ENCODE measurements at places on chromosomes 7 and 10. TPM values are rescaled to one million over a fixed set of nuclear protein-coding genes. Genes with fewer than 3 reads are reported as not detected.

GRCh38 chr10:69747179-69747578, 54.5 kb upstream of the COL13A1 start:
- no peak for DNase-seq

GRCh38 chr10:49834201-49834600, 72.1 kb upstream of the OGDHL start:
- DNase-seq, result no peak

GRCh38 chr7:115102738-115103137, 180.8 kb downstream of the MDFIC start:
- no peak for DNase-seq

- no peak for DNase-seq
These were observed 252.8 kb downstream of the ZMYND11 start for GRCh38 chr10:387909-388660.

DNA sequence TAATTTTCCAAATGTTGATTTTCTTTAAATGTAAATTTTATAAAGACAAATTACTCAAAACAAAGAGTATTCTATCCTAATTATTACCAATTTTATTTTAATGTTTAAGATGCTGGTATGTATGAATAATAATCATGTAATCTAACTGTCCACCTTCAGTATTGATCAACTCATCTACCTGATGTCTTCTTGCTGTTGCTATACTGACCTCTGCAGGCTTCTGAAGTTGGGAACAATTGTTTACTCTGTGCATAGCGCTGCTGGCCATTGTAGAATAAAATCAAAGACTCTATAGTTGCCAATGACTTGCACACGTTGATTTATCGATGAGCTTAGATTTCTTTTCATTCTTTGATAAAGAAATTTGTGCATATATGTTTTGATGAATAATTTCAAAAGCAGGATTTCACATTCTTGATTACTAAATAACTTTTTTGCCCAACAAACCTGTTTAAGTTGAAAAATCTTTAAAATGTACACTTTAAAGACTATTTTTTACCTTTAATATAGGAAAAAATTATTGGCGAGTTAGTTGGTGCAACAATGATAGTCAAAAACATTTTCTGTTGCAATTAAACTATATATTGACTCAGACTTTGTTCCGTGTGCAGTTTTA, 282.3 kb downstream of the TFEC start:
- DNase-seq, result no peak

Gene CHAT
- not detected for polyA plus RNA-seq

Gene EPC1
- polyA plus RNA-seq, result 67.0 TPM

Data from right renal cortex interstitium (tissue), 3 donors.